ENCODE measurements at places on chromosomes 6 and 20.

- no peak for DNase-seq
Measured at GRCh38 chr6:4606821-4607704, 169.1 kb upstream of the CDYL start.

DNA sequence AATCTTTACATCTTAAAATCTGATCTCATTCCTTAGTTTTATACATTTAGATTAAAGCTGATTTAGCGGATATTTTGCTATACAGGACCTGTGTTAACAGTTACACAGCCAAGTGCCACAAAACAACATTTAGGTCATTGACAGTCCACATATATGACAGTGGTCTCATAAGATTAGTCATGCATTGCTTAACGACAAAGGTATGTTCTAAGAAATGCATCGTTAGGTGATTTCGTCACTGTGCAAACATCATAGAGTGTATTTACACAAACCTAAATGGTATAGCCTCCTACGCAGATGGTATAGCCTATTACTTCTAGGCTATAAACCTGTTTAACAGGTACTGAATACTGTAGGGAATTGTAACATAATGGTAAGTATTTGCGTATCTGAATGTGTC is 21.6 kb downstream of the ADGRG6 start:
- peak; percentile 70 for DNase-seq

DNA sequence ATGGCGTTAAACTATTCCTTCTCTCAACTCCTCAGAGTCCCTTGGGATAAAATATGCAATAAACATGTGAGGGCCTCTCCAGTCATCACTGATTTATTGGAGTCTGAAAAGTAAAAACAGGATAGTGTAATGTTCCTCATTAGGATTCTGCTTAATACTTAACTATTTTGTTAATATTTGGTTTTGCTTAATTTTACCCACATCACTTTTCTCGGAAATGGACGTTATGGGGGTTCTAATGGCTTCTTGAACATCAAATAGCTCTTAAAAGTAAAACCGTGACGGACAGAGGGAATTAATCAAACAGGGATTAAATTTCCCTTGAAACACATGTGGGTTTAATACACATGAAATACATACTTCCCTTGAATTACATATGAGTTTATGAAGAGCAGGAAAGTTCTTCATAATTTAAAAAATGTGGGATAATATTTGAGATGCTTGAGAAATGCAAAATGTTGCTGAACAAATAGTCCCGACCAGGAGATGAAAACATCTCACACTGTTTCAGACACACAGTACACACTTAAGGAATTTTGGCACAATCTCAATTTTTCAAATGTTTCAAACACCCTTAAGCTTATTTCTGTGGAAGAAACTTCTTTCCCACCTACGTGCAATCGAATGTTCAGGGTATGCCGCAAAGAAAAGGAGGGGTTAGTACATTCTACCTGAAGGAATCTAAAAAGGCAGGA is 38.4 kb upstream of the EIF2S2 start:
- DNase-seq = no peak

DNA sequence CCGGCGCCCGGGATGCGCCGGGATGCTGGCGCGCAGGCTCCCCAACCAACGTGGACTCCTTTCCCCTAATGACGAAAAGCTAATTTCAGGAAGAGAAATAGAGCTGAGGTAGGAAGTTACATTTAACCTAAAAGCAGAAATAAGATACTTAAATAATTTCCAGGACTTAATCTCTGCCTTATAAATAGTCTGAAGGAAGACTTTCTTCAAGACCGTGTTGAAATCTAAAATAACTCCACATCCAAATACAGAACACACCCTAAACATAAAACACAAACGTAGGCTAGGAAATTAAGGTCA is 1.3 kb downstream of the ASF1A start:
- DNase-seq = no peak

All from NCI-H1048 (cell line).